ENCODE measurements at places on chromosomes 2 and 18.

GRCh38 chr2:28704621-28705020, 47.0 kb upstream of the PPP1CB start:
- no peak for DNase-seq

- no peak for DNase-seq
Observed at GRCh38 chr2:205932861-205933260, 153.1 kb downstream of the INO80D start.

DNA sequence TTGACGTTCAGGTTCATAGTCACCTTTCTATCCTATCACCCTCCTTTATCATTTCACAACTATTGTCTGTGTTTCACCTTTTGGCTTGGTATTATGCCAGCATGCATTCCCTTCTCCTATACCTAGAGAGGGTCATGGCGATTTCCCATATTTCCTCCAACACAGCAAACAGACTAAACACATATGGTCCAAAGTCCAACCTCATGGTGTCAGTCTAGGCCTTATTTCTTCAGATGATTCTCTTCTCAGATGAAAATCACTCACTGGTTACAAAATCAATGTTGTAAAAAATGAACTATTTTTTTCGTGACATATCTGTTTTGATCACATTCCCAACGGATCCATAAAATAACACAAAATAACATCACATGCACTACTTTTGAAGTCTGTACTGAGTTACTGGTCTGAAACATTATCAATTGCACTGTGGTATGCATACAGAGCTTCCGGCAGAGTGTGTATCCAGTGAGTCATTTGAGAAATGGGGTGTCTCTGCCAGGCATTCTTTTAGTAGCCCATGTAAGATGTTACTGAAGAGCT, 204.8 kb upstream of the GALNT5 start:
- DNase-seq = no peak

GRCh38 chr18:5058768-5059695, 138.0 kb downstream of the AKAIN1 start:
- DNase-seq = no peak

DNA sequence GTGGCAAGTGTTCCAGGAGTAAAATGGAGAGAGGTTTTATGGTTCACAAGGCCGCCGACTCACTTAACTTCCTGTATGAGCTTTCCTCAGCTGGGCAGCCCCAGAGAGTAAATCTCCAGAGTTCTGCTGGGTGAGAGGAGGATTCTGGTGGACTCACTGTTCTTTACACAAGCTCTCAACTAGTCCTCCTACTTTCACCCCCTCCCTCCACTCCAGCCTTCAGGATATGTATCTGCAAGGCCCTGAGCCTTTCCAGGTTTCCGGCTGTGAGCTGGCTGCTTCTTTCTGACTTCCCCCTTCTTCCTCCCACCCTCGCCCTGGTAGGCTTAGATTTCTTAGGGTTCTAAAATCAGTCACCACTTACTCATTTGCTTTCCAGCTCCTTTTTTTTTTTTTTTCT, 34.0 kb downstream of the EML6 start:
- DNase-seq = no peak

DNA sequence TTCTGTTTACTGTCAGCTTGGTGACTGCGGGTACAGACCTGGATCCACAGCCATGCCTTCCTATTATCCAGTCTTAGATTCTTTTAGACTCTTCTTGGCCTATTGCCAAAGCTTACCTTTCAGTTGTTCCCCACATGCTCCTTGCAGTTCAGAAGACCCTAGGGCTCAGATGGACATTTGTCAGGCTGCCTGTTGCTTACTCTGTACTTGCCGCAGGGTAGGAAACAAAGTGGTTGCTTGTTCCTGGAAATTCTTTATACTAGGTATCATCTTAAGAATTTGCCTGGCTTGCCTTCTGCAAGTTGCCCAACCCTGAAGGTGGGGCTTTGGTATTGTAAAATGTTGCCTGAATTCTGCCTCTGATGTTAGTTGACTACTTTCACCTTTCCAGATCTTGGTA, 24.4 kb downstream of the CD28 start:
- no peak for DNase-seq

DNA sequence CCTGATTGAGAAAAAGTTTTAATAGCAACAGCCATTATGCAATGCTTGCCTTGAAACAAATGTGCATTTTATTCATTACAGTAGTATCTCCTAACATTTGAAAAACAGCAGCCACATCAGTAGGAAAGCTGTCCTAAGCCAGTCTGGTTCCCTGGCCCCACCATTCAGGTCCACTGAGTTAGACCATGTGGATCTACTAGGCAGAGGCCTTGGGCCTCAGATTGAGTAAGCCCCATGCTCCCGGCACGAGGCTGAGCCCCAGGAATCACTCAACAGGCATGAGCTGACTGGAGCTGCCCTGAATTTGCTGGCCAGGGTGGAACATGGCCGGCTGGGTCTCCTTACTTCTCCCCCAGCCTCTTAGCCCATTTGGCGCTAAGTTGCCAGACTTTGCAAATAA, 103.4 kb downstream of the ZFP36L2 start:
- DNase-seq = peak; percentile 33

DNA sequence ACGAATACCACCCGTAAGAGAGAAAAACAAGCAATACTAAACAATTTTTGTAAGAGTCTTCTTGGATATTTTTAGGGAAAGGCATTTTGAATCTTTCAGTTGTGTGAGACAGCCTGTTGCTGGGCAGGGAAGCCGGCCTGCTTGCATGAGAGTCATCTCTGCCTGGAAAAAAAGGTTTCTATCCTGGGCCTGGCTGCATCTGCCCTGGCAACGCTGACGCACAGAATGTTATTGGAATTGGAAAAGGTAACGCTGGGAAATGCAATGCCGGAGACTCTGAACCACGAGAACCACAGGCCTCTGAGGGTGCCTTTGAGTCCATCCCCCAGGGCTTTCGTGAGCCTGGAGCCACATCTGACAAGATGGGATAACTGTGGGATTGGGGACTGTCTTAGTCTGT, 17.9 kb upstream of the NPAS2 start:
- no peak for DNase-seq

DNA sequence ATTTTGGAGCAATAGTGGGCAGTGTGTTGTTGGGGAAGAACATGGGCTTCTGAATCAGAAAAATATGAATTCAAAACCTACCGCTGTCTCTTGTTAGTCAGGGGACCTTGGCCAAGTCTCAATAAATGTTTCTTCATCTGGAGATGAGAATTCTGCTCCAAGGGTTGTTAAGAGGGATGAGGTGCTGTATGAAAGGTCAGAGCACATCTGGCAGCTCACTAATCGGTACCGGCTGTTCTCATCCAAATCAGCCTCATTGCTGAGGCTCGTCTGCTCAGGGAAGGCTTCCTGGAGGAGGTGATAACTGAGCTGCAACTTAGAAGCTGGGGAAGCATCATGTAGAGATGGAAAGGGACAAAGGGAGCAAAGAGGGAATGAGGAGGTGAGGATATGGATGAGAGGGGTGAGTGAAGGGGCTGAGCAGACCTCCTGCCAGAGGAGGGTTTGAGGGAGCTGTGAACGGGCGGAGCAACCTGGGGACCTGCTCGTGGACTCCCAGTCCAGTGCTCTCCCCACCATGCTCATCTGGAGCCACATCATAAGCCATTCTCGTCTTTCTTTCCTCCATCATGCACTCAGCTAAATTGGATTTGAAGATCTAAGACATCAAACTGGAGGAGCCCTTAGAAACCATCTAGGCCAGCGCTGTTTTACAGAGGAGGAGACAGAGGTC, 47.4 kb downstream of the GREB1 start:
- DNase-seq = no peak

GRCh38 chr2:15092691-15093090, 460.2 kb downstream of the LRATD1 start:
- DNase-seq = no peak

GRCh38 chr18:43650426-43650825, 373.1 kb upstream of the SYT4 start:
- no peak for DNase-seq

GRCh38 chr2:229952256-229952835, 30.0 kb downstream of the FBXO36 start:
- no peak for DNase-seq

GRCh38 chr2:199366406-199366805, 91.3 kb downstream of the SATB2 start:
- no peak for DNase-seq

DNA sequence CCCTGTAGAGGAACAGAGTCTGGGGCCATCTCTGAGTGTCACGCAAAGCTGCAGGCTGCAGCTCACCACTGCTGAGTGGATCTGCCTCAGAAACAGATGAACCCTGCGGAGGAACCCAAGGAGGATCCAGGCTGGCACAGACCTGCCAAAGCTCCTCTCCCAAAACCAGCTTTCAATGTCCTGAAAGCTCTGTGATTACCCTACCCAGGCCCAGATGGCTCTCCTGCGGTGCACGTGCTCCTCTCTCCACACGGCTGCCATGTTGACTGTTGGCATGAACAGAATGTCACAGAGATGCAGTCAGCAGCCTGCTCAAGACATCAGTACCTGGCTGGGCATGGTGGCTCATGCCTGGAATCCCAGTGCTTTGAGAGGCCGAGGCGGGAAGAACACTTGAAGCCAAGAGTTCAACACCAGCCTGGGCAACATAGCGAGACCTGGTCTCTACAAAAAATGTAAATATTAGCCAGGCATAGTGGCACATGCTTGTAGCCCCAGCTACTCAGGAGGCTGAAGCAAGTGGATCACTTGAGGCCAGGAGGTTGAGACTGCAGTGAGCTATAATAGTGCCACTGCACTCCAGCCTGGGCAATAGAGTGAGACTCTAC, 216.8 kb downstream of the MGAT5 start:
- no peak for DNase-seq

DNA sequence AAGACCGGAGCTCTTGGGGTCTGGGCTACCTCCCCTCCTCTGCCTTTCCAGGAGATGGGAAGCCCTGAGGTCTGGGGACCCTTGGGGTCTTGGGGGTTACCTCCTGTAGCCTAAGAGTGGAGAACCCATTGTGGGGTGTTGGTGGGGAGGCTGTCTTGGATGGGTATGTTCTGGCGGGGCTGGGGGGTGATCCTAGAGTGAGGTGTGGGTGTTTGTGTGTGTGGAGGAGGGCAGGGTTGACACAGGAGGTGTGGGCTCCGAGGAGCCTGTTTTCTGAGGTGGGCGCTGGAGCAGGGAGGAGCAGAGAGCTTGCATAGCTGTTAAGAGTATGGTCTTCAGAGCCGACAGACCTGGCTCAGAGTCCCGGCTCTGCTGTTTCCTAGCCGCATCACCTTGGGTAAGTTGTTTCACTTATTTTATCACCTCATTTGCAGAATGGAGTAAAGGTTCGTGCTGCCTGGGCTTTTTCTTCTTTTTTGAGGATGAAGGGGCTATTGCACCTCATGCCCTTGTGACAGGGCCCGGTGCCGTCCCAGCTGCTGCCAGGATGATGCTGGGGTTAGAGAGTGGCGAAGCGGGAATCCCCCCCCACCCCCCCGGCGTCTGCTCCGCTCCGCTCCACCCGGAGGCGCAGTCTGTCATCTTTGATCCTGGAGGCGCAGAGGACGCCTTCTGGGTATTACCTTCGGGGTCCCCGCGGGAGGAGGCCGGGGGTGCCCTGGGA, 17.2 kb downstream of the TET3 start:
- peak; percentile 30 for DNase-seq

GRCh38 chr2:67752199-67752598, 310.6 kb downstream of the C1D start:
- no peak for DNase-seq

GRCh38 chr2:118644190-118644589, 203.3 kb downstream of the EN1 start:
- no peak for DNase-seq

DNA sequence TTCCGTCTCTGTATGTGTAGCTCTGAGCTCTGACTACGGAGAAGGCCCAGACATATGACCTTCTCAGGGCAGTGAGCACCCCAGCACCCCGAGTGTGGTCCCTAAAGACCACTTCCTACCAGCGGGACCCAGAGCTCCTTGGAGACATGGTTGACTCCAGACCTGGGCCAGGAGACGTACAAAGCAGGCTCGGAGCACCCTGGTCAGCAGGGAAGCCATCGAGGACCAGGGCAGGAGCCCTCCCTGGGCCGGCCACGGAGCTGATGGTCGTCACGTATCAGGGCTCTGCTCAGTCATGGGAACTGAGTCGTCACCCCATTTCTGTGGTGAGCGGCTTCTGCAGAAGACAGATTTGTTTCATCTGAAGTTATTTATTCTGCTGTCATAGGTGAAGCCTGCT, 12.8 kb upstream of the NEU4 start:
- DNase-seq = no peak

- DNase-seq = no peak
Observed at GRCh38 chr2:171723716-171724683, 36.7 kb downstream of the DYNC1I2 start.

DNA sequence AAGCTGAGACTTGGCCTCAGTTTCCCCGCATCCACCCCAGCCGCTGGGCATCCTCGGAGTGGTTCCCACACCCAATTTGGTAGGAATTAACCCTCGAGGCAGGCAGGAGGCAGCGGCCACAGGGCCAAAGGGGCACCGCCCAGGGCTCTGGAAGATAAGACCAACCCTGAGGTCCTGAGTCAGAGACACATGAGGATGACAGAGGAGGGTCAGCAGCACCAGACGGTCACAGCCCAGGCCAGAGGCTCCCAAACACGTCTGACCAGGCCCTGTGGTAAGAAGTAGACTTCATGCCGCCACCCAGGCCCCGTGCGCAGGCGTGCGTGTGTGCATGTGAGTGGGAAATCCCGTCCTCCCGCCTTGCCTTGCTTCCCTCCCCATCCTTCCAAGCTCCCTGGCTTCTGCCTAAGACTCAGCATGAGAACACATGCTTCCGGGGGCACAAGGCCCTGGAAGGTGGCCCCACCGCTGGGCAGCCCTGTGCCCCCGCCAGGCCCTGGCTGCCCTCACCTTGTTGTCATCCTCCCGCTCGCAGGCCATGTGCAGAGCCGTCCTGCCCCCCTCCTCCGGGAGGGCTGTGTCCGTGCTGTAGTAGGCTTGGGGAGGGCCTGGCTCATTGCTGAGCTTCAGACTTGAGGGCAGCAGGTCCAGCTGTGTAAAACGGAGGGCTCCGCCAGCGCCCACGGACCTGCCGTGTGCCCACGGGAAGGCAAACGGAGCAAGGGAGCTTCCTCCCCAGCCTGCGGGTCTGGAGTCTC, 46.3 kb downstream of the ANKMY1 start:
- no peak for DNase-seq

DNA sequence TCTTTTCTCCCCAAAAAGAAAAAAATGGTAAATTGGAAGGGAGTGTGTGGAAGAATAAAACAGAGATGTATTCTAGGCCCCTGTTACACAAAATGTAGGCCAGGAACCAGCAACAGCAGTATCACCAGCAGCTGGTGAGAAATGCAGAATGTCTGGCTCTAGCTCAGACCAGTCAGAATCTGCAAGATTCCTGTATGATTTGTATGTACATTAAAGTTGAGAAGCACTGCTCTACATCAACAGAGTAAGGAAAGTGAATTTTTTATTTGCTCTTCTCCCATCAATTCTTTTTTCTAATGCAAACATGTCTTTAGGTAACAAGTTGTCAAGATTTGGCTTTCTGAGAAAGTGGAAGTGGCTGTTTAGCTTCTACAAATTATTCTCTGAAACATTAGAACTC, 235.4 kb upstream of the FANCL start:
- no peak for DNase-seq
